Activated CD4-positive, alpha-beta T cell treated with anti-CD3 and anti-CD28 coated beads for 1 hour (primary cell): ENCODE measurements at places on chromosomes 13 and 19.

DNA sequence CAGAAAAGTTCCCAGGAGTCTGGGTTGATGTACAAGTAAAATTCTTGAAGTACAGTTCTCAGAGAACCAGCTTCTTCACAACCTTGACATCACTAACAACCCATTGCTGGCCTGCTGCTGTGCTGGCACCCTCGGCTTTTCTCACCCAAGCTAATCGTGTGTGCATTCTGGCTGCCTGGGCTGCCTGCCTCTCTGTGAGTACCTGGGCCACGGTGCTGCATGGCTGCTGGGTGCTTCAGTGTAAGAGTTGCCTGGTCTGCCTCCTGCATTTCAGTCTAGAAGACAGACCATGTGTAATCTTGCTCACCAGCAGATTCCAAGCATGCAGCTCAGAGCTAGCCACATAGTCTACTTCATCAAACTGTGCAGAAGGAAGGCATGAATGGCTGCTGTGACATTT is 50.5 kb upstream of the MEDAG start:
- no peak for DNase-seq

DNA sequence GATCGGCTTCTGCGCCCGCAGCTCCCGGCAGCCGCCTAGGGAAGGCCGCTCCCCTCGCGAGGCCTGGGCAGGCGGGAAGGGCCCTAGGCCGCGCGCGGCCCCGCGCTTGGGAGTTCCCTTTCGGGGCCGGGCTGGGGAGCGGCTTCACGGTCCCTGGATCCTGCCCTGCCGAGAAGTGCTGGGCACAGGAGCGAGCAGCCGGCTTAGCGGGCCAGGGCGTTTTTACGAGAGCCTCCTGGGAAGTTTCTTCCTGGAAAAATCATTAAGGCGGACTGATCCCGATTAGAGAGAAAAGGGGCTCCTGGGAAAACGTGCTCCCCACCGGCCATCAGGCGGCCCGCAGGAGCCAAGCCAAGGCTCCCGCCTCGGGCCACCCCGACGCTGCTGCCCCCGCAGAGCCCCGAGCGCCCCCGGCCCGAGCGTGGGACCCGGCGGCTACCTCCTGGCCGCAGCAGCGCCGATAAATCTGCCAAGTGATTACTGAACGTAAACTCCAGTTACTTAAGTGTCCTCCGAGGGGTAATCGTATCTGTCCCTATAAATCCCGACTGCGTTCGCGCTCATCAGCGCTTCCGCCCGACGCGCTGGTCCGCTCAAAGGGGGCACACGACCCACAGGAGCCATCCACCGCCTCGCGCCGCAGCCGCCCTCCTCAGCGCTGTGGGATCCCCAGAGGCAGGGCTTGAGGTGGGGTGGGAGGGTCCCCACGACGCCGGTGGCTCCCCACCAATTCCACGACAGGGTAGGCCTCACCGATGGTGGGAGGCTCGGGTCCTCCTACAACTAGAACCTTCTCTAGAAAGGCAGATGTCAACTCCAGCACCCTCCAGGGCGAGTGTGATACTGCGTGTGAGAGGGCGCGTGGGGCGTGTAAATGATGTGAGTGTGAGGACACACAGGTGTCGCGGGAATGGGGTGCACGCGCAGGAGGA is 2.8 kb downstream of the ZIC5 start:
- no peak for DNase-seq

DNA sequence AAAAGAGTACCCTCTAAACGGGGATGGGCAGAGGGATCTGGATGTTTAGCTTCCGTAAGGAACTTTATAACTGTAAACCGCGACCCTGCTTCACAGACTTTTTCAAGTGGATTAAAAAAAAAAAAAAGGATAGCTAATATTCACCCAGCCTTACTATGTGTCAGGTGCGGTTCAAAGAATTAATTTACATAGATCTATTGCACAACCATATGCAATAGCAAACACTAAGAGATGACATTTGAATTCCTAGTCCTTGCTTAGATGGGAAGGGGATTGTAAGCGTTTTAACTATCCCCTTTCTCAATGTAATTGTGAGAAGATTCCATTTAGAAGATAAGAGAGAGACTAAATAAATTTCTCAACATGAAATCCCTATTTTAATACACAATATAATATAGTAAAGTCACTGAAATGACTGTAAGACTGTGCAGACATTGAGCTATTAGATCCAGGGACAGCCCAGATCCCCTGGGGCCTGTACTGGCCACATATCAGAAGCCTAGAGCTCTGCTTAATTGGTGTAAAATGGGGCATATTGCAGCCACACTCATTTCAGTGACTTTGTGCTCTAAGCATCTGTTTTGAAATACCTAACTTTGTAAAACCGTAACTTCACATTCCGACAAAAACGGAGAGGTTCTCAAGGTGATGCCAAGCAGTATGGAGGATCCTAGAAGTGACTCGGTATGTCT is 13.6 kb downstream of the LATS2 start:
- no peak for DNase-seq

DNA sequence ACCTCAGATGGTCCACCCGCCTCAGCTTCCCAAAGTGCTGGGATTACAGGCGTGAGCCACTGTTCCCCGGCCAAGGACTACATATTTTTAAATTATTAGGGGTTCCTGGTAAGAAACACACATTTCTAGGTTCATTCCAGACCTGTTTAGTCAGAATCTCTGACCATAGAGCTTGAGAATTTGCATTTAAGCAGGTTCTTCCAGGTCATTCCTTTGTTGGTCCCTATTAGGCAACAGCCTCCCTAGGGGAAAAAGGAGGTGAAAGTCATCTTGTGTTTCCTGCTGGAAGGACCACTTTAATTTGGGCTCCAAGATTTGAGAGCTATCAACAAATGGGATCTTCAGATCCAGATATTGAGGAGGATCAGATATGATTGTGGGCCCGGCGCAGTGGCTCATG is 16.3 kb downstream of the S1PR2 start:
- no peak for DNase-seq

- no peak for DNase-seq
These were observed 3.6 kb upstream of the GPC6 start for GRCh38 chr13:93222976-93223375.

DNA sequence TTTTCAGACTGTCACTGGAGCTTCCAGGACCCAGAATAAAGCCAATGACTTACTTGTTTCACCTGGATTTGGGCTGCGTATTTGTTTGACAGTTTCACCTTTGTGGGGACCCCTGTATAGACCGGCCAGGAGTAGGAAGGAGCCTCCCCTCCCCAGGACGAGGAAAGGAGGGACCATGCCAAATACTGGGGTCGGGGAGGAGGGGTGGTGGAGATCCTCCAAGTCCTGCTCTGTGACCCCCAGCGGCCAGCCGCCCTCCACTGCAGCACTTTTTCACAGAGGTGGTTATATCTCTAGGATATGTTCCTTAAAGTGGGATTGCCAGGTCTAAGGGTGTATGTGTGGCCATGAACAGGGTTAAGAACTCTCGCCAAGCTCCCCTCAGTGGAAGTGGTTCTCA is 25.7 kb upstream of the ZNF492 start:
- DNase-seq: no peak

GRCh38 chr19:3220576-3220975 is 3.9 kb upstream of the CELF5 start:
- DNase-seq: no peak

GRCh38 chr19:3950871-3951861 is 18.3 kb downstream of the NMRK2 start:
- DNase-seq: no peak

- no peak for DNase-seq
These were observed 172.5 kb downstream of the DLEU7 start for GRCh38 chr13:50670847-50671496.

GRCh38 chr13:106105153-106105552 is 430.3 kb downstream of the EFNB2 start:
- DNase-seq: no peak

GRCh38 chr13:37729876-37730275 is 131.3 kb upstream of the POSTN start:
- no peak for DNase-seq

GRCh38 chr19:5398693-5399057 is 56.5 kb upstream of the ZNRF4 start:
- no peak for DNase-seq
